ENCODE measurements at places on chromosomes 5 and 9.

- no peak for DNase-seq
Measured at GRCh38 chr9:81814401-81814793, 113.8 kb upstream of the SPATA31D4 start.

GRCh38 chr5:92887254-92887653, 693.8 kb downstream of the NR2F1-AS1 start:
- DNase-seq = no peak

DNA sequence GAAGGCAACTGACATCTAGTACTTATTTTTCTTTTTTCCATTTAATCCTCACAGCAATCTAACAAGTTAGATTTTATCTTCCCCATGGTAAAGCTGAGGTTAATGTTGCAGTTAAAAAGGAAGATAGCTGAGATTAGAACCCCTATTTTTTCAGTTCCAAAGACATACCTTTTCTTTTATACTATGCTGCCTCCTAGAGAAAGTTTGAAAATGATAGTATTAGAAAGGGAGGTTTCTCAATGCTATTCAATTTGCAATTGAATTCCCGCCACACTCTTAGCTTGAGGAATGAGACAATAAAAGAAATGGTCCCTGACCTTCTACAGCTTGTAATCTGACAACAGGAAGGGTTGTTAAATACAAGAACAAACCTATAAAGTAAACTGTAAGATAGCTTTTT, 195.9 kb upstream of the TRIM32 start:
- no peak for DNase-seq

DNA sequence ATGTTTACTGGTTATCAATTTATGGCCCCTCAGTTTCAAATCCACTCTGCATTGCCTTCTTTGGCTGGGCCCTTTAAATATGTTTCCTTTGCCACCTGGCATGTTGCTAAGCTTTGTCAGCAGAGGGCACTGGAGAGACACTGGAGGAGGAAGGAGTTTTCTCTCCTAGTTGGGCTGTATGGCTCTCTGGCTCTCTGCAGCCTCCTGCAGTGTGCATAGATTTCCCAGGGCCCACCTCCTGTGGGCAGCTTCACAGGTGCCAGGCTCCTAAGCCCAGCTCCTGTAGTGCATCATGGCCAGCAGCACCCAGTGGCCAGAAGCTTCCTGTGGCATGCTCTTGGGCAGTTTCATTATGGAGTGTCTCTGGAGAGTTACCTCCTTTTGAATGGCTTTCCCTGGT, 23.3 kb downstream of the CAVIN4 start:
- DNase-seq = no peak

- no peak for DNase-seq
Measured at GRCh38 chr5:76021936-76022584, 61.1 kb upstream of the SV2C start.

DNA sequence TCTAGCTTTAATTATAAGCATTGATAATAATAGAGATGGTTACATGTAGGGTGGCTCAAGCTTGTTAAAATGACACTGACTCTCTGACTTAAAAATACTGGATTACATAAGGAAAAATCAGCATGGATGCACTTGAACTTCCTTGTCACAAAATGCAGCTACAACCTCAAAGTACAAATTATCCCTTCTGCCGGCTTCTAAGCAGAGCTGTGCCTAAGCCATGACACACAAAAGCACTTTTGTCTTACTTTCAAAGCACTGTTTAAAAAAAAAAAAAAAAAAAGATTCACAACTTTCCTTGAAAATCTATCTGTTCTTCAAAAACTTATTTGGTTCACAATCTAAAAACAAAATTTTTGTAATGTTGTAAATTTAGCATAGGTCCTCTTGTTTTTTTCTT, 36.4 kb upstream of the ZFAND5 start:
- DNase-seq = no peak

DNA sequence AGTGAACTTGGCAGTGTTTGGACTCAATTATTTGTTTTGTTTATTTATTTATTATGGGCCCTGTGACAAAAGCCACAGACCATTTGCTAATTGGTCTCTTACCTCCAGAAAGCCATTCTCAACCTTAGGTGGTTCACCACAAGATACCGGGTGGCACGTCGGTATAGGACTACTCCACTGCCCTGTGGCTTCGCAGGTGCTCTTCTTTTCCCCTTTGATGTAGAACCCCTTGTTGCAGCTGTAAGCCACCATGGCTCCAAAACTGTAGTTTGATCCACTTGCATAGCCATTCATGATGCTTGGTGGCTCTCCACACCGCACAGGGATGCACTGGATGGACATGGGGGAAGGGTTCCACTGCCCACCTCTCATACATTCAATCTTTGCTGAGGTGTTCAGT, 73.3 kb upstream of the TXNDC8 start:
- no peak for DNase-seq

DNA sequence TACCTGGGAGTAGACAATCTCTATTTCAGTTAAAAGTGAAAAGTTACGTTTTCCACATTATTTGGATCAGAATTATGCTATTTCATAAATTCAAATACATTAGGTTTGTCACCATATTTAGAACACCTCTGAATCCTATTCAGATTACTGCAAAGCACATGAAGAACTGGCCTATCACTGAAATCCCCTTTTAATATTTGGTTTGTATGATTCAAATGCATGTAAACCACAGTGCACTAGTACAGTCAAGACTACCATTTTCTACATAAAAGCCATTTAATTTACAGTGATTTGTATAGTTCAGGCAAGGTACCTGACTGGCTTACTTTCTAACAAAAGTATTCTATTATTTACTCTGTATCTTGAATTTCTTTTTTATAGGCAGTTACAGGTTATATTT, 212.5 kb downstream of the MEF2C start:
- DNase-seq = no peak

DNA sequence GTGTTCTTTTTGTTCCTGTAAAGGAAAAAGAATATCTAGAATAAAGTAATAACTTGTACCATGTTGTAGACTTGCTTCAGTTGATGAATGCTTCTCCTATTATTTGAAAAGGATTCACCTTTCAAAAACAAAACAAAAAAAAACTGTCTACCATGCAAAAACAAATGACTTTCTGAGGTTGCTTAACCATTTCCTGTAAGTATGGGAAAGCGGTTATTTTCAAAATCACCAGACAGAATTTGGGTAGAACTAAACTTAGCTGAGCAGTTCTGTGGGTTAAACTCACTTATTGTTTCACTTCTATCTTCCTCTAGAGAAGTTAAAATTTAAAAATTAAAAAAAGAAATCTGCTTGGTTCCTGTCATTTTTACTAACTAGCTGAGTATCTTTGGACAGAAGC, 25.2 kb downstream of the LNPEP start:
- no peak for DNase-seq

- DNase-seq = no peak
Measured at GRCh38 chr5:134749415-134749814, 9.2 kb upstream of the DDX46 start.

- DNase-seq = no peak
Measured at GRCh38 chr5:109309326-109310063, 100.3 kb downstream of the PJA2 start.

Measured in cortex of kidney (tissue), 1 donor.